Islet precursor cell (in vitro differentiated cells): ENCODE measurements at places on chromosomes 12 and 14.

DNA sequence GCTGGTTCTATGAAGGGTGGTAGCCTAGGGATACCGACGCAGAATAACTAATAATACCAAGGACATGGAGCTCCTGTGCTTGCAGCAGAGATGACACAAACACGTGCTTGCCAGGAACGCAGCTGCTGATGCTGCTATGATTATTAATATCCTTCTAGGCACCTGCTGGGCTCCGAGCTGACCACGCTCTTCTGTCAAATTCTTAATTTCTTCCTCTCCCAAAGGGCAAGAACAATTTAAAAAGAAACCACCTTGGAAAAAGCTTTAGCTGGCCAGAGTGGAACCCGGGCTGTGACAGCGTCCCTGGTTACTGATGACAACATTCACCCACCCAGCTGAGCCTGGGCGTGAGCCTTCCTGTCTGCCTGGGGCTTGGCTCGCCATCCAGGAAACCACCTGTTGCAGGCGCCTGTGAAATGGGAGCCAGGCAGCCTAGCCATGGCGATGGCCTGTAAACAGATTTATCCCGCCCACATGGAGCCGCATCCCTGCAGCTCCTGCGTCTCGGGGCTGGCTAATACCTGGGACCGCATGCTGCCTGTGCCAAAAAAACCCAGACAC, 28.8 kb downstream of the CLMN start:
- DNase-seq, result peak; percentile 54

DNA sequence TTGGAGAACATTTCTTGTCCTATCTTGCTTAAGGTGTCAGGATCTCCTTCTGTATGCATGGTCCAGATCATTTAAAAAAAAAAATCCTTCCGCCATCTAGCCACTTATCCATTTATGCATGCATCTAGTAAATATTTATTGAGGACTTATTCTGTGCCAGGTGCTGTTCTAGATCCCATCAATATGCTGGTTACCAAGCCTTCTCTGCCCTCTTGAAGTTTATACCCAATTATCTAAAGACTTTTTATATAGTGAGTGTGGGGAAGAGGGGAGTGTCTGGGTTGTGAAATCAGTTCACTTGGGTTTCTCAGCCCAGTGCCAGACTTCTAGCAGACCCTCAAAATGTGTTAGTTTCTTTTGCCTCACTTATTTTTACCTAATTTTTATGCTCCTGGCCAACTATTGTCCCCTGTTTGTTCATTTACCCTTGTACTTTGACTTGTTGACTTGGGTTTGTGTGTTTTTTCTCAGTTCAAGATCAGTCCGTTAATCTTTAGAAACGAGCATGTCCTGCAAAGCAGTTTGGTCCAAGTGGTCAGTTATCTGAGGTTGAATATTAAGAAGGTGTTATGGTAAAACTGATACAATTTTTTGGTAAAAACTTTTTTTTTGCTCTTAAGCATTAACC, 488.9 kb downstream of the PCNX1 start:
- no peak for DNase-seq

DNA sequence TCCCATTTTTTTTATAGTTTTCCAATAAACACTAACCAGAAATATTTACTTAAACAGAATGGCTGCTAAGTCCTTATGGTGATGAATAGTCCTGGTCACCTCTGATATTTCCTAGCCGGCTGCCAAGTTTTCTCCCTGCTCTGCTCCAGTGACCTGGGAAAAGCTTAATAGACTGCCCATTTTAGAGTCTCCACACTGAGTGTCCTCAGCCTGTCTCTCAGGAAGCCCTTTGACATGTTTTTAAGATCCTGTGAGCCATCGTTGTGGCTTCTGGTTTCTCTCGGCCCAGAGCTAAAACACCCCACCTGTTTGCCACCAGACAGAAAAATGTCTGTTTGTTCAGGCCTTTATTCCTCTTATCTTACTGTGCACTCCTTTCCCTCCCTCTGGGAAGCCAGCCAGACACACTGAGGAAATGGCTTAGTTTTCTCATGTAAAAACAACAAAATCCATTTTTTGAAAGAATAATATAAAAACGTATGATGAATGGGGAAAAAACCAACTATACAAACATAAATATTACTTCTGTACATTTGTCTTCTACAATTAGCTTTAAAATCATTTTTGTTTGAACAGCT, 25.4 kb upstream of the ALDH2 start:
- DNase-seq, result peak; percentile 82

GRCh38 chr14:32343926-32344430, 14.9 kb downstream of the AKAP6 start:
- DNase-seq, result no peak

- DNase-seq, result no peak
Observed at GRCh38 chr14:96085369-96085768, 46.2 kb downstream of the C14orf132 start.

- no peak for DNase-seq
Observed at GRCh38 chr14:23445773-23446172, 10.3 kb upstream of the MYH7 start.

GRCh38 chr14:26400373-26400772, 197.5 kb downstream of the NOVA1 start:
- no peak for DNase-seq

GRCh38 chr12:21942377-21942703, 1.1 kb upstream of the ABCC9 start:
- no peak for DNase-seq

GRCh38 chr14:89015016-89015415, 190.6 kb downstream of the TTC8 start:
- no peak for DNase-seq

- no peak for DNase-seq
Observed at GRCh38 chr14:92800012-92800411, 5.9 kb downstream of the GOLGA5 start.

DNA sequence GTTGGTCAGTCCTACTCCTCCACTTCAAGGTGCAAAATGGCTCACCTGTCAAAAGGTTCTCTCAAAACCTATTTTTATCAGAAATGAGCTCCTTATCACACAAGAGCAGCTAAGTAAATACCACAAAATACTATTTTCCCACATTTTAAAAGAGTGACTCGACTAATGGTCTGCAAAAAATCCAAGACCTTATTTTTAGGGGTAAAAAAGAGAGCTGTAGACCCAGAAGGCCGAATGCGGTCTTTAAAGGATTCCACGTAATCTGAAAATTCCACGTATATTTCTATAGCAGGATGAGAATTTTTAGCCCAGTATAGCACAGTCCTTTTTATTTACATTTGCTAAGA, 3.8 kb downstream of the C14orf93 start:
- DNase-seq, result no peak

GRCh38 chr14:36426836-36427235, 93.2 kb downstream of the NKX2-1 start:
- peak; percentile 73 for DNase-seq

GRCh38 chr12:1662761-1663439, 28.0 kb upstream of the ADIPOR2 start:
- peak; percentile 95 for DNase-seq

DNA sequence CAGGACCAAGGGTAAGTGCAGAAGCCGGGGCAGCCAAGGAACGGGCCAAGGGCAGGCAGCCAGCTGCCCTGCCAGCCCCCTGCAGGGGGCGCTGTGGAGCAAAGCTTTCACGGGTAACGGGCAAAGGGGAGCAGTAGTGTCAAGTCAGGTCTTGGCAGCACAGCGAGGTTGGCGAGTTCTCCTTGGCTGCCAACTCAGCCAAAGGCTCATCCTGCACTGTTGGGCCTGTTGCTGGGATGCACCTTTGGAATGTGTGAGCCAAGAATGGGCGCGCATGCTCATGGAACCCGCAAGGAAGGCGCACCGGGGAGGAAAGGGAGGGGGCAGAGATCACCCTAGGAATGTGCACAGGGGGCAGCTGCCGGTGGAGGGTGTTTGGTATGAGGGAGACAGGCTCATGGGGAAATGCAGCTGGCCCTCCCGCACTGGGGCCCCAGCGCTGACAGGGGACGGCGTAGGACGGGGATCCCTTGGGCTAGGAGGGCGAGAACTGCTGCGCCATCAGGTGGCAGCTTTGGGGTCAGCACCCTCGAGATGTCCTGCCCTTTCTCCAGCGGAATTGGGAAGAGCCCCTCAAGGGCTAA, 138.0 kb downstream of the ASCL4 start:
- peak; percentile 86 for DNase-seq

DNA sequence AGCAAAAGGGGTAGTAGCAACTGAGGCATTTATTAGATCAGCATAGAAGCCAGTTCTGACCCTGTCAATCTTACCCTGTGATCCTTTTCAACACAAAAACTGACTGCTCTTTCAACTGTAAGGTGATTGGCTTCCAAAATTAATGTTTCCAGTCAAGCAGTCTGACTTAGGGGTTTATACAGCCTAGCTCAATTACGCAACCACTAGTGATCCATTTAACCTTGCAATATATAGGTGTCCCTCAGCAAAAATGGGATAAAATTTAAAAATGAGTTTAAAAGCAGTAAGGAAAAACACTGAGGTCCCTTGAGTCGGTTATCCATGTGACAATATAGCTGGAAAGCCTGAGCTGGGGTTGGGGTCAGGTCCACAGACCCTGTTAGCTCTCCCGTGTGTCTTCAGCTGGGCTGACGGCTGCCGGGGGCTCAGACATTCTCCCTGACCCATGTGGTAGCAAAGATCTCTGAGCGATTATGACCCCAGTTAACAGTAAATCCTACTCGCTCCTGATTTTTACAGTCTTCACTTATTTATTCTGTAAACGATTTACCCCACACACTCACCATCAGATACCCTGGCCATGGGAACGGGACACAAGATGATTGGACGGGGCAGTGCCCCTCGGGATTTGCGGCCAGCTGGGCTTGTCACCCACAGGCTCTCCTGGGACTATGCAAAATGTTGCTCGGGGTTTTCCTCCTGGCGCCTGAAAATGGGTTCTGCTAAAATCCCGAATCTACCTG, 16.6 kb downstream of the ADGRD1 start:
- peak; percentile 46 for DNase-seq

DNA sequence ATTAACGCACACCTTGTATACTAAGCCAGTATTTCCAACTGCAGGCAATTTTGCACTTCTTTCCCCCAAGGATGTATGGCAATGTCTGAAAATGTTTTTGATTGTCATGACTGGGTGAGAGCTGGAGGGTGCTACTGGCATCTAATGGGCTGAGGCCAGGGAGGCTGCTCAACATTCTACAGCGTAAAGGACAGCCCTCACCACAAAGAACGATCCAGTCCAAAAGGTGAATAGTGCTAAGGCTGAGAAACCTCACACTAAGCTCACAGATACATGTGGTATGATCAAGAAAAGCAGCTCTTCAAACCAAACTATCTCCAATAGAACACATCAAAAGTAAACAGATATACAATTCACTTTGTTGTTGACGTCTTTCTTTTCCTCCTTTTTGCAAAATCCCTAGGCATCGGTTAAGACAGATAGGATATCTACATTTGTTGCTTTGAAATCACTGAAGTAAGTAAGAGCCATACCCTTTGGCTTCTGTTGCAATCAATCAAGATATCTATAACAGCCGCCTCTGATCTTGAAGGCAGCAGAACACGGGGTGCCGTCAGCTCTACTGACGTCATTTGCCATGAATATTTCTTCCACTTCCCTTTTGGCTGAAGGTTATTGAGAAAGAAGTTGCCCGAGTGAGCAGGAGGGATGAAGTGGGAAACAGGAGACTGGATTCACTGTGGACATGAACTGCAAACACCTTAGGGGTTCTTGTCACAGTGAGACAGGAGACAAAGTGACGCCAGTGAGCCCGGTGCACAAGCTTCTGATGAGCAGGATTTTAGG, 218.3 kb downstream of the FOXN3 start:
- DNase-seq, result peak; percentile 20

DNA sequence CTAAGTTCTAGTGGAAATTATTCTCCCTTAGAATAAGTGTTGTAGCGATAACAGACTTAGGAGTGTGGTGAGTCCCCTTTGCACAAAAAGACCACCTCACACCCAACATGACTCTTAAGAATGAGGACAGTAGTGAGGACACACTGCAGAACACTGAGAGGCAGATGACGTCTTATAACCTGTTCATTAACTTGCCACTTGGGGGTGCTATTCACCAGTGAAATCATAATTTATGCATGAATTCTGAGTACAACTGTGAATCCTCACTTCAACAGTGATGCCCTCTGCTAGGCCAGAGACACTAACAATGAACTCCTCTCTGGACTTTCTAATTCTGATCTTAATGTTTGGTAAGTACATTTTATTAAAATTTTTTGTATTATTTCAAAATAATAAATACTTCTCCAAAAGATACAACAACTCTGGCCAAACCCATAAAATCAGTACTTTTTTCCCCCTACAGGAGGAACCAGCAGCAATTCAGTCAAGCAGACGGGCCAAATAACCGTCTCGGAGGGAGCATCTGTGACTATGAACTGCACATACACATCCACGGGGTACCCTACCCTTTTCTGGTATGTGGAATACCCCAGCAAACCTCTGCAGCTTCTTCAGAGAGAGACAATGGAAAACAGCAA, 274.7 kb downstream of the DAD1 start:
- DNase-seq, result no peak

DNA sequence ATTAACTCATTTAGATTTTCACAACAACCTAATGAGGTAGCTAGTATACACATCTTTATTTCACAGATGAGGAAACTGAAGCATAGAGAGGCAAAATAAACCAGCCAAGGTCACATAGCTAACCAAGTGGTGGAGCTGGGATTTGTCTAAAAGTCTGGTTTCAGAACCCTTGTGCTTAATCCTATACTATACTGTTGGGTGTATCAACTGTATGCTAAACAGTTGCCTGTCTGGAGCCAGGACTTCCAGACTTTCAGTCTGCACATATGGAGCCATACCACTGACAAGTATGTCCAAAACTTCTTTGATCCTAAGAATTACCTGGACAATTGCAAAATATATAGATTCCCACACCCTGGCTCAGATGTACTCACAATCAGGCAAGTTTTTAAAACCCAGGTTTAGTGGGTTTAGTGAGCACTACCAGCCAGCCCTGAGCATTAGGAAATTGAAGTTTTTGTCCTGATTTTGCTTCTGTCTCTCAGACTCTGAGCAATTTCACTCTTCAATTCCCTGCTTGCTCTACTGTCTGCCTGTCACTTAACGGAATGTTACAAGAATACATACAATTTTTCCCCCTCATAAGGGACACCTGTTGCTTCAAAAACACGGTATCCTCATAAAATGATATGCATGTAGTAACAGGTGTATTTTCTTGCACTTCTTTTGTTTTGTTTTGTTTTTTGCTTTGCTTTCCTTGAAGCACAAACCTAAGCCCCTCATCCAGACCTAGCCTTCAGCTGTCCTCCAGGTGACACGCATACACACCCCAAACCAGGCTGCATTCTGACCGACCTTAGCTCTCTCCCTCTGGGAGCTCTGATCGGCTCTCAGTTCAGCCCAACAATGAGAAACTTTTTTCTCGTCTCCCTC, 9.6 kb upstream of the SALL2 start:
- DNase-seq, result no peak

- no peak for DNase-seq
Observed at GRCh38 chr14:59438195-59438647, 27.0 kb downstream of the GPR135 start.
